ENCODE measurements at places on chromosomes 6 and 20.
A peak's percentile ranks its signal among the peaks of the same experiment; 100 is the strongest.

GRCh38 chr6:21811484-21811883, 217.9 kb downstream of the SOX4 start:
- no peak for DNase-seq

GRCh38 chr6:5569491-5569890, 308.2 kb downstream of the FARS2 start:
- no peak for DNase-seq

GRCh38 chr20:1478566-1478965, 11.9 kb upstream of the NSFL1C start:
- no peak for DNase-seq

DNA sequence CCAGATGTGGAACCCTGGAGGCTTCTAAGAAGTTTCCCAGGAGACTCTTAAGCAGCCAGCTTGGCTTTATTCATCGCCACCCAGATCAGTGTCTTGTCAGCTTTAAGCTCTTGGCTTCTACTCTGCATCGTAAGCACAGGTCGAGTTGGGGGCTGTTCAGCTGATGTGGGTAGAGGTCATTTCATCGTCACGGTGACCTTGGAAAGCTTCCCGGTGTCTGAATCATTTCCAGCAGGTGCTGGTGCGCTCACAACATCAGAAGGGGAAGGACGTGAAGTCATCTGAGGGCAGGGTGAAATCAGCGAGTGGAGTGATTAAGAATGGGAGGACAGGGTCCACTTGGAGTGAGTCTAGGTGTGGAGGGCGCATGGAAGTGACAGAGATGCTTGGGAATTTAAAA, 112.6 kb downstream of the SASH1 start:
- DNase-seq, result no peak

DNA sequence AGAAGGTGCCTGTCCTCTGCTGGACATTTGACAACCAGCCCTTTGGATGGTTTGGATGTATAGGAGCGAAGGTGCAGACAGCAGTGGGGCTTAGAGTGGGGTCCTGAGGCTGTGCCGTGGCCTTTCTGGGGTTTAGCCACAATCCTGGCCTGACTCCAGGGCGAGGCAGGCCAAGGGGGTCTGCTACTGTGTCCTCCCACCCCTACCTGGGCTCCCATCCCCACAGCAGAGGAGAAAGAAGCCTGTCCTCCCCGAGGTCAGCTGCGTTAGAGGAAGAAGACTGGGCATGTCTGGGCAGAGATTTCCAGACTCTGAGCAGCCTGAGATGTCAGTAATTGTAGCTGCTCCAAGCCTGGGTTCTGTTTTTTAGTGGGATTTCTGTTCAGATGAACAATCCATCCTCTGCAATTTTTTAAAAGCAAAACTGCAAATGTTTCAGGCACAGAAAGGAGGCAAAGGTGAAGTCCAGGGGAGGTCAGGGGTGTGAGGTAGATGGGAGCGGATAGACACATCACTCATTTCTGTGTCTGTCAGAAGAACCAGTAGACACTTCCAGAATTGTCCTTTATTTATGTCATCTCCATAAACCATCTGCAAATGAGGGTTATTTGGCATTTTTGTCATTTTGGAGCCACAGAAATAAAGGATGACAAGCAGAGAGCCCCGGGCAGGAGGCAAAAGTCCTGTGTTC, 1.3 kb upstream of the CDKN1A start:
- DNase-seq, result no peak

DNA sequence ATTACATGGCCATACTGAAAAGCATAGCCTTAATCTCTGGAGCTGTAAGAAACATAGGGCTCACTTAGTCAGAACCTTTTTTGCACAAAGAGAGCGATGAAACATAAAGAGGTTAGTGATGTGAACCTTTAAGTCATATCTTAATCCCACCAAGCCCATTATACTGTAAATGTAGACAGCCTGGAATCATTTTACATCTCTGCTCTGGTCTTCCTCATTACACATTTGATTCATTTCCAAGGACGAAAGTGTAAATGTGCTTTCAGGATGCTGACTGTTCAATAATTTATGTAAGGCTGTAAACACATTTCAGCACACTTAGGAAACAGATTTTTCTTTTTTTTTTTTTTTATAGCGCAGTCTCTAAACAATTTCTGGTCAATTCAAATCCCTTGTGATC, 131.3 kb upstream of the B3GAT2 start:
- no peak for DNase-seq

DNA sequence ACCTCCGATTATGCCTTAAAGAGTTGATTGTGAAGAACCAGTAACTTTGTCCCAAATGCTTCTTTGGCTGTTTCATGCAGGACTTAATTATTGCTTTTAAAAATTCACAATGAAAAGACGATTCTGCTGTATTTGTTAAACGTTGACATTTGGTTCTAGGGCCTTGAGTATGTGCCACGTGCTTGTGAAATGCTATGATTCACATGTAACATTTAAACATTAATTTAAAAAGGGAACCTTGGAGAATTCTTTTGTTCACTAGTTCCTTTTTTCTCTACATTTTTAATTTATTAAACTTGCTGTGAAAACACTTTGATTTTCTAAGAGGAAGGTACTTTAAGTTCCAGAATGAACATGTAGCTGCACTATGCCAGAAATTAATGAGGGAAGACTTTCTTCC, 9.5 kb downstream of the GZF1 start:
- no peak for DNase-seq

DNA sequence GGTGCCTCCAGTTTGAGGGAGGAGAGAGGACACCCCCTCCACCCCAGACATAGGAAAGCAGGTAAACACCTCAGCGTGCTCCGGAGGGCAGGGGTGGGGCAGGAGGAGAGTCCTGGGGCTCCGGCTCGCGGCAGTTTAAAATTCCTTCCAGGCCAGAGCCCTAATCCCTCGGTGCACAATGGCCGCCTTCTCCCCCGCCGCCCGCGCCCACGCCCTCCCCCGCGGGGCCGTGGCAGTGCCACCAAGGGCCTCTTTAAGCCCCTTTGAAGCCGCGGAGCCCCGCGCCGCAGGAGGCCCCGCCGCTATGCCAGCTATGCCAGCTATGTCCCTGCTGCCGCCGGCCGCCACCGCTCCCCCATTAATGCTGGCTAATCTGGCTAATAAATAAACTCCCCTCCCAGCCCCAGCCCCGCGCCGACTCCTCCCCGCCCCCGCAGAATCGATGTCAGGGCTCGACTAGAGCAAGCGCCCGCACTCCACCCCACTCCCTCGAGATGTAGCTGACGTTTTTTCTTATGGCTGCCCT, 125.1 kb downstream of the MRPL14 start:
- DNase-seq, result no peak

GRCh38 chr6:151882206-151882605, 74.7 kb downstream of the ESR1 start:
- no peak for DNase-seq

DNA sequence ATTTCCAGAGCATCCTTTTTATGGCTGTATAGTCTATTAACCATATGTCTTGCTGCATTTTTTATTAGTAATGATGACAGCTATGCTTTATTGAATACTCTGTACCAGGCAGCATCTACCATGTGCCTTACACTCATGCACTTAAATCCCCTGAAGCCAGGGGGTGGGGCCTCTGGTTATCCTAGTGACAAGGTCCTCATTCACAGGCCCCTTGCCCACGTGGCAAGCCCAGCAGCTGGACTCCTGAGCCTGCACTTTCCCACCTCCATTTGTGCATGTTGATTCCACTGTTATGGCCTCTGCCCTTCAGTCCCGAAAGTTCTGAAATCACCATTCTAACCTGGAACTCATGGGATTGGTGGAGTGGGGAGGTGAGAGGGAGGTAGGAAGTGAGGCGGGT, 22.3 kb downstream of the ACTR5 start:
- no peak for DNase-seq

- DNase-seq, result no peak
These were observed 496.3 kb upstream of the MAP3K7 start for GRCh38 chr6:91083211-91083610.

DNA sequence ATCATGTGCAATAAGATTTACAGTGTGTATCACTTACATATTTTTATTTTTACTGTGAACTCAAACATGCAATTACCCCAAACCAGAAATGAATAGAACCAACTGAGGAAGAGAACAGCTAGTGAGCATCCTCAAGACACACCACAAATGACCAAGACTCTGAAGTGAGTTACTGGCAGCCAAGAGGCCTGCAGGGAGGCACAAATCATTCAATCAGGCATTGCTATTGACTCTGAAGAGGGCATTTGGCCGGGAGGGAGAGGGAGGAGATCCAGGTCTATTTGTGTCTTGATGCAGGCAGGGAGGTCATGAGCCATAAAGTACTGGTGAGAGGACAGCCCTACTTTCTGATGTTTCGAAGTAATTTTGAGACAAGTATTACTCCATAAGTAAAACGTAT, 257.7 kb downstream of the BCKDHB start:
- DNase-seq, result no peak

DNA sequence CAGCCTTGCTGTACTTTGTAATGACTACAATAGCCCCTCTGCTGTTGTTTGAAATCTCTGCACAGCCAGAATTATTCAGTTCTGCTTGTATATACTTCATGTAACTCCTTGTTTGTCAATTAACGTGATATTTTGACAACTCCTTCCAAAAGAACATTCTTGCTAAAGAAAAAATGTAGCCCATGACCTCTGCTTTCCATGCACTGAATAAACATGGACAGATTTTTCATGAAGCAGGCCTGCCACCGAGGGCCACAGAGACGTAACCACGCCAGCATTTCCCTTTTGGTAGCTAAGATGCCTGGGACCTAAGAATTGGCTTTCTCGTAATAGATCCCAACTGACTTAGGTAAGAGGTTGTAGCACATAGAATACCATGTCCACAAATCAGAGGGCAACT, 135.9 kb downstream of the MYLK4 start:
- no peak for DNase-seq

GRCh38 chr6:7833751-7834070, 76.9 kb downstream of the TXNDC5 start:
- no peak for DNase-seq

DNA sequence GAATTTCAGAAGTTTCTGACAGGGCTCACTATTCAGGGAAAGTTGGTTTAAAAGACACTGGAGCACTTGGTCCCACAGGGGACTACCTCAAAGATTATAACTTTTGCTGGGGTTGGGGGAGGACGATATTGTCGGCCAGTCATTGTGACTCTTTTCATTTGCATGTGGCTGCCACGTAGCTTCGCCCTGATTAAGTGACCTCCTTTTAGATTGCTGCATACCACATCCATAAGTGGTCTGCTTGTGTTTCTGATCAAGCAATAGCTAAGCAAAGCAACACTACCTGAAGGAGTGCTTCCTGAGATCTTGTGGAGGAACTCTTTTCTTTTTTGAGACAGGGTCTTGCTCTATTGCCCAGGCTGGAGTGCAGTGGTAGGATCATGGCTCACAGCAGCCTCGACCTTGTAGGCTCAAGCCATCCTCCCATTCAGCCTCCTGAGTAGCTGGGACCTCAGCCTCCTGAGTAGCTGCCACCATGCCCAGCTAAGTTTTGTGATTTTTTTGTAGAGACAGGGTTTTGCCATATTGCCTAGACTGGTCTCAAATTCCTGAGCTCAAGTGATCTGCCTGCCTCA, 691.3 kb downstream of the EPM2A start:
- no peak for DNase-seq

- no peak for DNase-seq
These were observed 71.2 kb upstream of the AFDN start for GRCh38 chr6:167755461-167755860.

GRCh38 chr20:63059684-63060056, 52.9 kb upstream of the BHLHE23 start:
- DNase-seq, result no peak

DNA sequence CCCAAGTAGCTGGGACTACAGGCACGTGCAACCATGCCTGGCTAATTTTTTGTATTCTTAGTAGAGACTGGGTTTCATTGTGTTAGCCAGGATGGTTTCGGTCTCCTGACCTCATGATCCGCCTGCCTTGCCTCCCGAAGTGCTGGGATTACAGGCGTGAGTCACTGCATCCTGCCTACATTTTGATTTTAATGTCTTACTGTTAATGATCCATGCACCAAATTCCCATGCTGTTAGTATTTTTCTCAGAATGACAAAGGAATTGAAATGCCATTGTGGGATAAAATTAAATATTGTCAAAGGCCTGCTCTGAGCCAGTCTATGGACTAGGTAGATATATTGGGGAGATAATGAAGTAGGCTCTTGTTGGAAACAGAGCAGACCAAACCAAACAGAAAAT, 28.2 kb downstream of the CBFA2T2 start:
- no peak for DNase-seq

DNA sequence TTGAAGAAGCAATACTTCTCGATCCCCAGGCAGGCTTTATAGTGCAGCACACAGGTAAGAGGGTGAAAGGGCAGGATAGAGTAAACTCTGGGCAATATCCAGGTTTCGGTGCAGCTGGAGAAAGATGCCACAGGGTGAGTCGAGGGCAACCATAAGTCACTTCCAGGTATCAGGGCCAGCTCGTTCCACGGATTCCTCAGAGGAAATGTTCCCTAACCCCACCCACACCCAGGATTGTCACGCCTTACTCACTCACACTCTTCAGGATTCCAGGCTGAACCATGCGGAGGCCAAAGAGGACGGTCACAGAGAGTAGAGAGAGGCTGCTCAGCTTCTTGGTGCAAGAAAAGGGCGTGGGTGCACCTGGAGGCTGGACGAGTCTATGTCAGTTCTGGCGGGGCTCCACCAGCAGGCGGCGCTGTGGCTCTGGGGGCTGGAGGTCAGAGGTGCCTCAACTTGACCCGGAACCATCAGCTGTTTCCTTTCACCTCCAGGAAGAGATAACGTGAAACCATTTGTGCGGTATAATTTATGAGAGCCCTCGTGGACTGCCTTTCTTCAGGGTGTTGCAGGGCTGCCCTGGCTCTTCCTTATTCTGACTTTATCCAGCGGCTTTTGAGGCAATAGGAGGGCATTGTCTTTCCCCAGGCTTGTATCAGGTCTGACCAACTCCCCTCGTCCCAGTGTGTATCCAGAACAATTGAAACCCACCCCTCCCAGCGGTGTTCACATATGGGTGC, 14.5 kb upstream of the WFDC12 start:
- DNase-seq, result no peak

DNA sequence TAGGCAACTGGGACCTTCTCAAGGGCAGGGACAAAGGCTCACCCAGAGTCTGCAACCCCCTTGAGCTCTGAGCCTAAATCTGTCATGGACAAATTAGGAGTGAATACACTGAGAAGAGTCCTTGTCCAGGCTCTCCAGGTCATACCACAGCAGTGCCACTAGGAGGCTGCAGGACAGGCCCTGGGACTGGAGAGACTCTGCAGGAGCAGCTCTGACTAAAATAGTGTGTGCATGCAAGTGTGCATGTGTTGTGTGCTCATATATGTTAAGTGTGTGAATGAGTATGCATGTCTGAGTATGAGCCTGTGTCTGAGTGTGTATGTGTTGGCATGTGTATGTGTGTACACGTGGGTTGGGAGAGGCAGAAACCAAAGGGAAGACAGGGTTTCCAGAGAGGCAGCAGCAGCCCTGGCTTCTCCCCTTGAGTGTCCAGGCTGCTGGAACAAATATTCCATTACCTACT, 27.1 kb downstream of the MRPL14 start:
- no peak for DNase-seq

GRCh38 chr6:150485161-150485958, 114.3 kb upstream of the PLEKHG1 start:
- DNase-seq, result peak; percentile 76

- DNase-seq, result peak; percentile 33
These were observed 67.9 kb downstream of the ZHX3 start for GRCh38 chr20:41249411-41250281.

GRCh38 chr6:71107911-71108420, 151.1 kb upstream of the B3GAT2 start:
- no peak for DNase-seq
